ENCODE measurements at places on chromosomes 6 and 20.

- DNase-seq = no peak
Measured at GRCh38 chr6:110545081-110545872, 68.9 kb upstream of the SLC22A16 start.

DNA sequence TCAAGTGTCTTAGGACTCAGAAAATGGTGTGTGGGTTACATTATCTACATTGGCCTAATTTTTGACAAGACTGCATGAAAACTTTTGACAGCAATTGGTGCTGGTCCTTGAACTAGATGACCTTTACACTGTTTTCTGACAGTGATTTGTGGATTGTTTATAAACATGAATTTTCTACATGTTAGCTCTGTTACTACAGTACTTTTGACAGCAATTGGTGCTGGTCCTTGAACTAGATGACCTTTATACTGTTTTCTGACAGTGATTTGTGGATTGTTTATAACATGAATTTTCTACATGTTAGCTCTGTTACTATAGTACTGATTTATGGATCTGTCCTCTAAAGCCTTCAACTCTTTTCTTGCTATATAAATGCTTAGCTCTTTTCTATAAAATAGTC is 16.7 kb downstream of the KCTD20 start:
- no peak for DNase-seq

DNA sequence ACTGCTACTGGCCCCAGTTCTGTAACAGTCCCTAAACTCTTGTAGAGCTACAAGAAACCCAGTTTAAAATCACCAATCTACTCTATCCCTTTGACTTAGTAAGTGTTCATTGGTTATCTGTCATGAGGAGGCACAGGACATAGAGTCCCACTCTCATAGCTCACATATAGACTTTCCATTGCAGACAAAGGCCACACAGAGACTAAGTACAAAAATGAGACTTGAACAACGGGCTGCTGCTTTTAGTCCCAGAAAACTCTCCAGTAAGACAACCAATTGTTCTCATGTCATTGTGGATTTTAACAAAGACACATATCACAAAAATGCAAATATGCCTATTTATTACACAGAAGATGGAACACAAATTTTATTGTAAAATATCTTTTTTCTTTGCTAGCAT is 197.4 kb downstream of the PTPRK start:
- DNase-seq = no peak

GRCh38 chr6:54335871-54336270 is 27.6 kb downstream of the TINAG start:
- DNase-seq = no peak

DNA sequence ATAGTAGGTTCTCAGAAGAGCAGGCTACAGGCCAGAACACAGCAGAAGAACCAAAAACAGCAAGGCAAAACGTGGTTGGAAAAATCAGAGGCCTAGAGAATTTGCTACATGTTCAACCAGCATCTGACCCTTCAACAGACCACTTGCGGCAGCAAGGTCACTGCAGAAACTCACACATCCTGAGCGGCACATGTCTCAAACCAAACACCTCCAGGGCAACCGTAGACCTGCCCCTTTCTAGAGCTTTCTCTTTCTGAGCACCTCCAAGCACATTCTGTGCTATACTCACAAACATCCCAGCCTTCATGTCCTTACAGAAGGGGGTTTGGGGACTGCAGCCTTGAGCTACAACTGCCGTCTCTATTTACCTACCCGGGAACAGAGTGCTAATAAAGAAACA is 52.6 kb downstream of the GFOD1 start:
- DNase-seq = no peak

- no peak for DNase-seq
Measured at GRCh38 chr20:59958626-59959025, 403 bp downstream of the CDH26 start.
